ENCODE measurements at places on chromosomes 5 and 9.

- DNase-seq: no peak
Observed at GRCh38 chr5:147180751-147181150, 54.1 kb upstream of the STK32A start.

DNA sequence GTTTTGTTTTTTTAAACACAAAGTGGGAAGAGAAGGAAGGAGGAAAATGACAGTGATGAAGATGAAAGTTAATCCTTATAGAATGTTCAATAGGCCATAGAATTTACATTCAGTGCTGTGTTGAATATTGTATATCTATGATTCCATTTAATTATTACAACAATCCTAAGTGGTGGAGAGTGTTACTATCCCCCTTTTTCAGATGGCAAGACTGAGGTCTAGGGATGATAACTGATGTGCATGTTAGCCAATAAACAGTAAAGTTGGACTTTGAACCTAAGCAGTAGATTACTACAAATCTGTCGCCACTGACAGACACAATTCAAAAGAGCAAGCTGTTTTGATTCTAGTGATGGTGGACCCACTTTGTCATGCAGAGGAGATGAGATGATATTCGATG lies 237.9 kb downstream of the ARHGAP26 start:
- no peak for DNase-seq

GRCh38 chr9:101536938-101537337 lies 3.3 kb downstream of the RNF20 start:
- no peak for DNase-seq

GRCh38 chr5:34675857-34676256 lies 19.7 kb downstream of the RAI14 start:
- DNase-seq: no peak

- no peak for DNase-seq
Observed at GRCh38 chr9:112091810-112092209, 83.3 kb downstream of the SUSD1 start.

DNA sequence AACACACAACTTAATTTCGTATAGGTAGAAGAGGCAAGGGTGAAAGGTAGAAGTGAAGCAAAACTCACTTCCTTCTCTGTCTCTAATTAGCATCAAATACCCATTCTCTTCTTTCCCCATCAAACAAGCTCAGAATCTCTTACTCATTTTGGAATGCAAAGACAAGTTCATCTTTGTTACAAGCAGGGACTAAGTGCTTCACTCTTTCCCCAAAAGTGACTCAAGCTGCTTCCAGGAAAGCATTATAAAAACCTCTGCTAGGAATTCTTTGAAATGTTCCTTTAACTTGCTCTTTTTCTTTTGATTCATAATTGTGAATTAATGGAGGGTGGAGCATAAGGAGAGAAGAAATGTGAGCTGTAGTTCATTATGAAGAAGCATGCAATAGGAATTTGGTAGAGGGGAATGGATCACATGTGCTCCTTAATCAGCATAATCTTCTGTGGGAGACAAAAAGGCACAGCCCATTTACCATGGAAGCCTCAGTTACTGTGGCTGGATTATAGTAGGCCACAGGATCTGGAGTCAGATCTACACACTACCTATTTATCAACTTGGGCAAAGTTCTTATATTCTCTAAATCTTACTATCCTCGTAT lies 109.5 kb upstream of the DPYSL3 start:
- DNase-seq: no peak

GRCh38 chr9:86734771-86735170 lies 212.5 kb downstream of the GAS1 start:
- no peak for DNase-seq

GRCh38 chr5:137933491-137933911 lies 44.2 kb downstream of the PKD2L2 start:
- no peak for DNase-seq

- DNase-seq: no peak
Observed at GRCh38 chr5:643811-644271, 31.7 kb downstream of the CEP72 start.

- no peak for DNase-seq
Observed at GRCh38 chr5:51495672-51496071, 112.4 kb downstream of the ISL1 start.

- DNase-seq: no peak
Observed at GRCh38 chr9:109507421-109507838, 9.3 kb upstream of the PTPN3 start.

- DNase-seq: no peak
Observed at GRCh38 chr5:14178671-14179211, 35.6 kb downstream of the TRIO start.

- peak; percentile 29 for DNase-seq
Observed at GRCh38 chr5:110086658-110087388, 397.1 kb downstream of the MAN2A1 start.

DNA sequence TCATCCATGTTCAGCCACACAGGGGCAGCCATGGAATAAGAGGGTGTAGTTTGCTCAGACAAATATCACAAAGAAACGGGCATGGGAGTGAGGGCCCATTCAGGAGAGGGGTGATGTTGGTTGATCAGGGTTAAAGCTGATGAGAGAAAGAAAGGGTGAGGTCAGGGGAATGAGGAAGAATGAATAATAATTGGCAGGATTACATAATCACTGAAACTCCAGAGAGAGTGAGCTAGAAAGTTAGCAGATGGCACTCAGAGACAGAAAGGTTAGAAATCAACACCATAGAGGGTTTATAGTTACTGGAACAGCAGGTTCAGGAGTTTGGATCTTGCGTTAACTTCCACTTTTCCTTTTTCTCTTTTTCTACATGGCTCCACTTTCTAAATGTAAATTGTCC lies 113.9 kb downstream of the TAF11L14 start:
- no peak for DNase-seq

DNA sequence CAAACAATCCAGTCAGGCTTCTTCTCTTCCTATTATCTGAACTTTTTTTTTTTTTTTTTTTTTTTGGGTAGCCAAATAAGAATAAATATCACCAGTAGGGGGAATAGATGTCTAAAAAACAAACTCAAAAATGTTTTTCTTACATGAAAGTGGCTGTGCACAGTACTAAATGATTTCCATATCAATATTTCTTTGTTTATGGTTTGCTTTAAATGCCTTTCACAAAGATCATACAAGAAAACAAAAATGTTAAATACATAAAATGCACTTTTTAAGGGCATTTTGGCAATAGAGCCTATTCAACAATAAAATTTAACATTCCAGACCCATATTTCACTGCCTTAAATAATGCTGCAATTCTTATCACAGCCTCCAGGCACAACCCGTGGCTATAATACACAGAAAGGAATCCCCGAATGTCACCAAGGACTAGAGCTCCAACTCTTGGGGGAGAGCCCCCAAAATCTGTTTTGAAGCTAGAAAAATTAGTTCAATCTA lies 91.1 kb upstream of the TBCA start:
- no peak for DNase-seq

GRCh38 chr5:149774906-149775305 lies 44.8 kb downstream of the PPARGC1B start:
- no peak for DNase-seq

DNA sequence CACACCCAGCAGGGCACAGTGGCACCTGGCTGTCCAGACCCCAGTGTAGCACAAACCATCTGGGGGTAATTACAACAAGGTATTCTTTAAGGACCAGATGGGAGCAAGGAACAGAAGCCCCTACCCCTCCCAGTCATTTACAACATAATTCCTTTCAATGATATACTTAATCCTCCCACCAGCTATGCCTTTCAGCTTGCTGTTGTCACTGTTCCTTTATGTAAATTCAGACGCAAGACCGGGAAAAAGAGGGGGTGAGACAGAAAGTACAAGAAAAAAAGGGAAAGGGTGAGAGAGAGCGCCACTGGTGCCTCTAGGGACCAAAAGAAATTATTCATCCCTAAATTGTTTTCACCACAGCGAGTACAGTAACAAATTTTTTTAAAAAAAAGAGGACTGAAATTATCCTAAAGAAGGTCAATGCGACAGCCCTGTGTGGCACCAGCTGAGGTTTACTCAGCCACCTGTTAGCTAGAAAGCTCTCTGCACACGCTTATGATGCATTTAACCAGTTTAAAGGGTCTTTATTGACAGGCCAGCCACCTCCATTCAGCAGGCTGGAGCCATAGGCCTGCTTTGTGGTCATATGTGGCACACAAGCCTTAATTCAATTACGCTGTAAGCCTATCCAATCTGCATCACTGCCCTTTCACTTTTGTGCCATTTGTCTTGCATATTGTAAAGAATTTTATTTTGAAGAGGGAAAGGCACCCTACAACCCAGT lies 210.2 kb upstream of the ISL1 start:
- no peak for DNase-seq

- no peak for DNase-seq
Observed at GRCh38 chr5:75335486-75335885, 1.5 kb upstream of the HMGCR start.

GRCh38 chr5:158155067-158155466 lies 296.1 kb upstream of the CLINT1 start:
- DNase-seq: no peak

GRCh38 chr9:76880210-76880609 lies 25.7 kb downstream of the PRUNE2 start:
- DNase-seq: no peak

GRCh38 chr9:90024409-90024808 lies 419.6 kb downstream of the GADD45G start:
- DNase-seq: no peak

- DNase-seq: no peak
Observed at GRCh38 chr9:96047741-96048103, 172.2 kb downstream of the ERCC6L2 start.

DNA sequence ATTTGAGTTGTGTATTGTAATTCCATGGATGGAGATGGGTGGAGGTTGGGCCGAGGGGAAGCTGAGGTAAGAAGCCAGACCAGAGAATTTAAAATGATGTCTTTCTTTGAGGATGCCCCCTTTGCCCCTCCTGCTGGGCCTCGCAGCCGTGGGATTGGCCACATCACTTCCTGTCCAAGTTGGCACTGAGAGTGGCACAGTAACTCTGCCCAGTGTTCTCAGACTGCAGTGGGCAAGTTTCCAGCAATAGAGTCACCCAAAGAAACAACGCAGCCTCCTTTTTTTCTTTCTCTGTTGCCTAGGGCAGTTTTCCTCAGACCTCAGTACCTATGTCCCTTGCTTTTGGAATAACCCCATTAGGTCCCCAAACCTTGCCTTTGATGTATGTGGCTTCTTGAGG lies 306.6 kb upstream of the DMRT1 start:
- DNase-seq: no peak

DNA sequence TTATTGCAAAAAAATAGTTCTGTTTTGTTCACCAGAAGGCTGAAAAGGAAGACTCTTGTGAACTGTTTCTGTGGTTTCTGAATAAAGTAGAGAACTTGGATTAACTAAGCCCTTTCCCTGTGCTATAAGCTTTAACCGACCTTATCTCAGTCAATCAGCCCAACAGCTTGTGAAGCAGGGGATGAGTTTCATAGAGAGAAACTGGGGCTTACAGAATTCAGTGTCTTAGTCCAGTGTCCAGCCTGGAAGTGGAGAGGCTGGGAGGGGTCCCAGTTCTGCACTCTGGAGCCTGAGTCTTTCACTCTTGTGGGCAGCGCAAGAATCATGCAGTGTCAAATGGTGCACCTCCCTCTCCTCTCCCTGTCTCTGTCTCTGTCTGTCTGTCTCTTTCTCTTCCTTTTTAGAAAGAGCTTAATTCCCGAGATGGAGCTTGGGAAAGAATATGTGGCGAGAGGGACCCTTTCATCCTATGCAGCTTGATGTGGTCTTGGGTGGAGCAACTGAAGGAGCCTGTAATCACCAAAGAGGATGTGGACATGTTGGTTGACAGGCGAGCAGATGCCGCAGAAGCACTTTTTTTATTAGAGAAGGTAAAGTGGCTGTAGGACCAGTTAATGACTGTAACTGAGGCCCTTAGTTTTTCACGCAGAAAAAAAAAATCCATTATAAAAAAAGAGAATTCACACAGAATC lies 17.0 kb downstream of the PTPDC1 start:
- no peak for DNase-seq

GRCh38 chr9:94639061-94639998 lies at the start of gene FBP1:
Gene FBP1, minus strand, starts transcription at chr9:94639518. Its CDS starts 208 bp downstream, at chr9:94639310.
- DNase-seq: peak; percentile 25

DNA sequence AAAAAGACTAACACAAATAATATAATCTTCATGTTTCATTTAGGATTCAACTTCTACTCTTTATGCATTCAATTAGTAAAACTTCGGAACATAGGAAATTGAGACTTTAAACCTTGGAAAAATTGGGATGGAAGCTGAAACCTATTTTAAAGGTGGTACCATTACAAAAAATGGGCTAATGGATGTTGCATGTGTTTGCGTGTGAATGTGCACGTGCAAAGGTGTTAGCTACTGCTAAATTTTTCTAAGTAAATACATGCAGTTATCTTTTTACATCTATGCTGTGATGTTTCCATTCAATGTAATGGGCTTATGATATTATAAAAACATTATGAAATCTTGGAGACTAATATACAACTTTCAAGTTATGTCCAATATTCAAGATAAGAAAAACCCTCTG lies 134.8 kb downstream of the CDH10 start:
- no peak for DNase-seq

- DNase-seq: no peak
Observed at GRCh38 chr5:158373608-158374395, 514.9 kb upstream of the CLINT1 start.

DNA sequence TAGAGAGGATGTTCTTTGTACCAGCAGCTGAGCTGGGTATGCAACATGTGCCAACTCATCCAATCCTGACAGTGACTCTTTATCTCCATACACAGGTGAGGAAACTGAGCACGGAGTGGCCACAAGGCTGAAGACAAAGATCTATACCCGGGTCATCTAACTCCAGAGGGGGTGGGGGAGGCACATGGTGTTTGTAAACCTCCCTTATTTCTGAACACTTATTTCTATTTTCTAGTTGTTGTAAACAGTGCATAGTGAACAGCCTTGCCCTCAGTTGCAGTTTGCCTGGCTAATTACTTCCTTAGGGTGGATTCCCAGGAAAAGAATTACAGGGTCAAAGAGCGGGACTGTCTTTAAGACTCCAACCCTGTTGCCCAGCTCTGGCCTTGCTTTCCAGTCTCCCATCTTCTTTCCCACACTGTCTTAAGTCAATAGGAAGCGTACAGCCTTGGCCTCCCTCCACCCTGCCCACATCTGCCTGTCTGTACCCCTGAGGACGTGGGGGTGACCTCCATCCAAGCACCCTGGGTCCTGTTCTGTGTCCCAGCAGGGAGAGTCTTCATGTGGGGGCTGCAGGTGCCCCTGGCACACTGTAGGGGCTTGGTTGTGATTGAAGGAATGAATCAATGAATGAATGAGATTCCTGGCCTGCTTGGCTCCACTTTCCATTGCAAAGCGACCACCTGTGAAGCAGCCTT lies 13.2 kb upstream of the FIBCD1 start:
- no peak for DNase-seq

- no peak for DNase-seq
Observed at GRCh38 chr5:118778941-118779340, 209.4 kb downstream of the DTWD2 start.

DNA sequence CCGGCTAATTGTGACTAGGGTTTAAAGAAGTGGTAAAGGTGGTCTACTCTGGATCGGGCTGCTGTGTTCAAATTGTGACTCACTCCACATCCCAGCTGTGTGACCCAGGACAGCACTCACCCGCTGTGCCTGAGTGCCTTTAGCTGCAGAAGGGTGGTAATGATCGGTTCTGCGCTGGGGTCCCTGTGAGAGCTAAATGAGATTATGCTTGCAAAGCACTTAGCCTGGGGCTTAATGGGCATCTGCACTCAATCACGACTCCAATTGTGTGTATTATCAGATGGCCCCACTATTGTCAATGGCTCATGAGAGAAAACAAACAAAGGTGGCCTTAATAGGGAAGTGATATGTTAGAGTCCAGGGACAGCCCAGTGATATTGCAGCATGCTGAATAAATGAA lies 25.1 kb upstream of the TBC1D2 start:
- DNase-seq: no peak

- DNase-seq: no peak
Observed at GRCh38 chr9:77215874-77216273, 38.5 kb downstream of the VPS13A start.

Data from stimulated activated CD4-positive, alpha-beta T cell treated with anti-CD3 and anti-CD28 coated beads, Interleukin-1b, Interleukin-23, amount 100 ng/mL, for 24 hours (primary cell).